ENCODE measurements at places on chromosomes 13 and 19.
A peak's percentile ranks its signal among the peaks of the same experiment; 100 is the strongest.

- DNase-seq: no peak
Measured at GRCh38 chr19:5074830-5075394, 106.0 kb downstream of the KDM4B start.

GRCh38 chr19:53991224-53992113 lies at the start of gene CACNG6:
Gene CACNG6, plus strand, starts transcription at chr19:53991637. Its CDS starts 1,241 bp downstream, at chr19:53992878.
- DNase-seq: peak; percentile 9

DNA sequence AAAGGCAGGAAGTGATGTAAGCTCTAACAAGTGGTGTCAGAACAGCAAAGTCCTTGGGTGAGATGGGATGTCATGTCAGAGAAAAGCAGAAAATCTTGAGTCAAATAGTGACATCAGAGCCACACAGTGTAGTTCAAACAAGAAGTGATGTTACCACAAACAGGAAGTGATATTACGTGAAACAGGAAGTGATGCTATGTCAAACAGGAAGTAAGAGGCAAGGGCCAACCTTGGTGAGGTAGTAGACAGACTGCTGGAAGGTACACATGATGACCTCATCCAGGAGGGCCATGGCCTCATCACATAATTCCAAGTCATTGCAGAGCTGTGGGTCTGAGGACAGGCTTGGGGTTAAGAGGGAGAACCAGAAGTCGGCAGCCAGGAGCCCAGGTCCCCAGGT lies 7.0 kb upstream of the MAMSTR start:
- no peak for DNase-seq

DNA sequence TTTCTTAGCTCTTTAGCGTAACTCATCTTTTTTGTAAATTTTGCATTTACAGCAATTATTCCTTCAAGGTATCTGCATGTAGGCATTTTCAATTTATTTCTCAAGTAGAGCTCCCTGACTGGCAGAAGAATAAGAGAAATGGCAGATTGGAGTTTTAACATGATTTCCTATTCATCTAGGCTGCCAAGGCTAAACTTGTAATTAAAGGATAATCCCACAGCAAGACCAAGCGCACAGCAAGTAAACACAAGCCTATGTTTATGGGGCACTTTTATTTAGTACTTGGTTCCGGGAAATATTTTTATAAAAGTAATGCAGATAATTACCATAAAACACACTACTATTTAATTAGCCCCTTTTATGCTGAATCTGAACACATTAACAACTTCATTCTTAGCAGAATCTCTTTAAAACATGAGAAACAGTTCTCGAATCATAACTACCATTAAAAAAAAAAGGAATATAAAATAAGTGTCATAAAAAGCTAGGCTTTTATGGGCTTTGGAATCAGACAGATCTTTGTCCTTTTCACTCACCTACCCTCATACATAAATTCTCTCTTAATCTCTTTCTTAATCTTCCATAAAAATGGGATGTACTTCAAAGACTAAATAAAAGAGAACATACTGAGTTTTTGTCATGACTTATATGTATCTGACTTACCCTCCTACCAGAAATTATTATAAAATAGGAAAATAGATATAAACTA lies 961.6 kb upstream of the MIR17HG start:
- DNase-seq: peak; percentile 1

DNA sequence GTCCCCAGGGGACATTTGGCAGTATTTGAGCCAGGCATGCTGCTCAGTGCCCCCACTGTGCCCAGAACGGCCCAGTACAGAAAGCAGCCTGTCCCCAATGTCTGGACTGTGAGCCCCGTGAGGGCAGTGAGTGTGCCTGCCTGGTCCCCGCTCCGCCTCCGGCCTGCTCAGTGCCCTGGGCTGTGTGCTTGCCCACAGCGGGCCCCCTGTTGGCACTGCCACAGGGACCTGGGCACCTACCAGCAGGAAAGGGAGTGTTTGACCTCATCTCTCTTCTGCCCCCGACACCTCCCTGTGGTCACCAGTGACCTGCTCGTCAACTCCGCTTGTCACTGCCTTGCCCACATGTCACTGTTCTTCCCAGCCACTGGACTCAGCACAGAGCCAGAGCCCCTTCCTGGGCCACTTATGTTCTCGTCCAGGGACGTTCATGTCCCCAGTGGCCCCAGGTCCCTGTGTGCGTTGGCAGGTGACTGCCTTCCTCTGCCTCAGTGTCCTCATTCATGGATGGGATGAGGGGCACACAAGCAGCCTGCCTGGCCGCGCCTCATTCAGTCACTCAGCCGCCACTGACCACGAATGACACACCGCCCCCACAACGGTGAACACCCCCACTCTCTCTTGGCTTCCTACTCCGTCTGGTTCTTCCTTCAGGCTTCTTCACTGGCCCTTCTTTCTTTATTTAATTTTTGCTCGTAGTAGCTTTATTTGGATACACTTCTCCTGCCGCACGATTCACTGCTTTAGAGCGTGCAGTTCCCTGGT lies 2.8 kb downstream of the FZR1 start:
- DNase-seq: no peak

GRCh38 chr19:16739546-16739945 lies 19.9 kb downstream of the NWD1 start:
- no peak for DNase-seq

GRCh38 chr13:103351035-103351828 lies 285.0 kb upstream of the SLC10A2 start:
- no peak for DNase-seq

DNA sequence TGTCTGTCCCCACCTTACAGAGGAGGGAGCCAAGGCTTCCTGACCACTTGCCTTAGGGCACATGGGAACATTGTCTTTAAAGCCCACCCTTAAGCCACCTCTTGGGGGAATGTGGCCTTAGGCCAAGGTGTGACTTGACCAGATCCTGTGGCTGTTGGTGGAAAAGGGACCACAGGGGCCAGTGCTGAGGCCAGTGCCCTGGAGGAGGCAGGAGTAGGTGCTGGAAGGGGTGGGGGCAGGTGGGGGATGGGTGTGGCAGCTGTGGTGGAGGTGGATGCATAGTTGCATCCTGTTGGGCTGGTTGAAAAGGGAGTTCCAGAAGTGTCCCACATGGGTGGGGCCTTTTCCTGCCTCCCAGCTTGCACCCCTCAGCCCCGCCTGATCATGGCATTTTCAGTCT lies 44.8 kb downstream of the DNM2 start:
- DNase-seq: no peak

DNA sequence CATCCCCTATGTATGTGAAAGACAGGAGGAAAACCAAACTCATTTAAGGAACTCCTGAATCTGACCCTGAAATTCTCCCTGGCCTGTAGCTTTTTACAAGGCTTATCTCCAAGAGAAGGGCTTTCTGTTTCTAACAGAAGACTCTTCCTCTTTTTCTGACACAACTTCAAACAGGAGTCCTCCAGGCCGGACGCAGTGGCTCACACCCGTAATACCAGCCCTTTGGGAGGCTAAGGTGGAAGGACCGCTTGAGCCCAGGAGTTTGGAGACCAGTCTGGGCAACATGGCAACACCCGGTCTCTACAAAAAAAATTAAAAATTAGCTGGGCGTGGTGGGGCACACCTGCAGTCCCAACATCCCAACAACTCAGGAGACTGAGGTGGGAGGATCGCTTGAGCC lies 41.9 kb downstream of the CARS2 start:
- DNase-seq: no peak

- DNase-seq: no peak
Measured at GRCh38 chr13:77536358-77536757, 852 bp downstream of the SCEL start.

DNA sequence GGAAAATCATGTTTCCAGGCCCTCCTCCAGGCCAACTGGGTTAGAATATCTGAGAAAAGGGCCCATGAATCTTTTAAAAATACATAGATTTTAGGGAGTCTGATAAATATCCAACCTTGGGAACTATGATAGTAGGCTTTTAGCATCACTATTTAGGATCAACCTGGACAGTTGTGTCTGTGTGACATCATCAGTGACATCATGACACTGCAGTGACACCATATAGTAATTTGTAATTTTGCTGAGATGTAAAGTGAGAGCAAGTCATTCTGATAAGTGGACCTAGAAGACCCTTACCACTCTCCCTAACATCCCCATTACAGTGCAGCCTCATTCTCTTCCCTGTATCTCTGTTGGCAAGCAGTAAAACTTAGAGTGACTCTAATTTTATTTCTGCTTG lies 14.1 kb downstream of the GPALPP1 start:
- no peak for DNase-seq

DNA sequence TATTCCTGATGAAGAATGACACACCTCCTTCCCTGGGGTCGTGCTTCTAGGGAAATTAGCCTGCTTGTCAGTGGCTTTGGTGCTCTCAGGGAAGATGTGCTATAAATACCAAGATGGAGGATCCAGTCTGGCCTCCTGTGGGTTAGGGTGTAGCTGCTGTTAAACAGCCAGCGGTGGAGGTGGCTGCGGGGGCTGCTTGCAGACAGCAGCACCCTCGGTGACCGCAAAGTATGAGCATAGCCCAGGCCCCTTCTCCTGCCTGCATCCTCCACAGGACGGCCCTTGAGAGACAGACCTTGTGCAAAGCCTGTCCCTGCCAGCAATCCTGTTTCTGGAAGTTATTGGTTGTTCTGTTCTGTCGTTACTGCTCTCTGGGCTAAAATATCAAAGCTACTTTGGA lies 11.4 kb downstream of the VSTM2B start:
- no peak for DNase-seq

DNA sequence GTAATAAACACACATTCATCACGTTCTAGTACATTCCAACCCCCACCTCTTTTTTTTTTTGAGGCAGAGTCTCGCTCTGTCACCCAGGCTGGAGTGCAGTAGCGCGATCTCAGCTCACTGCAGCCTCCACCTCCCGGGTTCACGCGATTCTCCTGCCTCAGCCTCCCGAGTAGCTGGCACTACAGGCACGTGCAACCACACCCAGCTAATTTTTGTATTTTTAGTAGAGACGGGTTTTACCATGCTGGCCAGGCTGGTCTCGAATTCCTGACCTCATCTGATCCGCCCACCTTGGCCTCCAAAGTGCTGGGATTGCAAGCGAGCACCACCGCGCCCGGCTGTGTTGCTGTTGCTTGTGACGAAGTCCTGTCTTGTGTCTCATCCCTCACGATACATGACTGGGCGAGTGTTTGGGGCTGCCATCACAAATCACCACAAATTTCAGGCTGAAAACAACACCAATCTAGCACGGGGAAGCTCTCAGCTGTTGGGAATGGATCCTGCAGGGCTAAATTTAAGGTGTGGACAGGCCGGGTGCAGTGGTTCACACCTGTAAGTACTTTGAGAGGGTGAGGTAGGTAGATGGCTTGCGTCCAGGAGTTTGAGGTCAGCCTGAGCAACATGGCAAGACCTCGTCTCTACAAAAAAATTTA lies 15.7 kb downstream of the MOB3A start:
- no peak for DNase-seq

DNA sequence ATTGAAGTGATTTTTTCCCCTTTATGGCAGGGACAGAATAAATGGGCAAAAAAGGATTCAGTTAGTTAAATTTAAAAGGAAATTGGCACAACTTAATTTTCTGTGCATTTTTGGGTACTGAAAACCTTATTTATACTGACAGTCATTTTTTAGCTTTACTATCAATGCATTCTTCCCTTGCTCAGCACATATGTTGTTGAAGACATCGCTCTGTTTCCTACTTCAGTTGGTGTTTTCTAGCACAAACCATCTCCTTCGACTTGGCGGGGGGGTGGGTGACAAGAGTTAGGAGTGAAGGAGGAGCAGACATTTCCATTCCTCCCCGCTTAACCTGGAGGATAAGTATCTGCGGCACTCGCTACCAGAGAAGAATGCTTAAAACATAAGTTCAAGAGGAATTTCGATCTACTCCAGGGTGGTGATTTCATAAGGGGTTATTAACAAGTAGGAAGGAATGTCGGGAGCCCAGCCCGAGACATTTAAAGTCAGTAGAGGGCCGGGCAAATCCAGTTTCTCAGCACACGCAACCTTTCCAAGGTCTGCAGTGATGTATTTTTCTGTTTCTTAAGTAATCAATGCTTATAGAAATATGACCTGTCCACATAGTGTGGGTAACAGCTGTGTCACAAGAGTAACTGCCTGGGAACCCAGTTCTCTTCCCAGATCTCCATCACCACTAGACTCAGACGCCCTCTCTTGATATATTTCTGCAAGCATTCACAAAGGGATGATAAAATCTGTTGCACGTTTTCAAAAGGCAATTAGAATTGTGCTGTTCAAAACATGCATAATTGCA lies 525.8 kb downstream of the MYO16 start:
- no peak for DNase-seq

GRCh38 chr13:50740052-50740741 lies 103.3 kb downstream of the DLEU7 start:
- DNase-seq: no peak

DNA sequence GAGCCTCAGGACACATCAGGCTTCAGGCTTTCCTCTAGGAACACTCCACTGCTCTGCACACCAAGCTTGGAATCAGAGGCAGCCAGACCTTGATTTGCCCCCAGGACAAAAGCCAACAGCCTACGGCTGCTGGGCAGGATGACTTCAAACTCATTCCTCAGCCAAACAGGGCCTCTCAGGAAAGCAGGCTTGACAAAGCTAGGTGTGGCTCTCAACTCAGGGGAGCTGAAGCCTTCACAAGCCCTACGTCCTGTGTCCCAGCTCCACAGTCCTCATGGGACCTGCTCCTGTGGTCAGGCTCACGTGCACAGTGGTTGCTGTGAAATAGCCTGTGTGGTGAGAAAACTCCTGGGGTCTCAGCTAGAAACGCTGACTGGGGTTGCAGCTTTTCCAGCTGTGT lies 398.9 kb upstream of the ZNF507 start:
- DNase-seq: no peak

- DNase-seq: peak; percentile 57
Measured at GRCh38 chr19:39110263-39110967, 15.2 kb upstream of the PAK4 start.

DNA sequence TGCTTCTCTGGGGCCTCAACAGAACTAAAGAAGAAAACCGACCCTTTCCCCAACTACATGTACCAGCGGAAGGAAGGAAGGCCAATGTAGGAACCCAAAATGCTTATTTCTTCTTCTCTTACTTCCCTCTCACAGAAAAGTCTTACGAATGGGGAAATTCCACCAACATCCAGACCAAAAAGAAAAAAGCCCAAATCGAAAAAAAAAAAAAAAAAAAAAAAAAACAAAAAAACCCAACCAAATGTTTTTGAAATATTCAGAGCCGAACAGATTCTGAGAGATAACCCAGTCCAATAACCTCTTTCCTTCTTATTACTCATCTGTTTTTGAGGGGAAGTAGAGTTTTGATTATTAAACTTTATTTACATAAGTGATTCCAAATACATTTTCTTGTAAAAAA lies 3.9 kb downstream of the PPM1N start:
- no peak for DNase-seq

- no peak for DNase-seq
Measured at GRCh38 chr13:79457390-79457789, 23.6 kb upstream of the NDFIP2 start.

DNA sequence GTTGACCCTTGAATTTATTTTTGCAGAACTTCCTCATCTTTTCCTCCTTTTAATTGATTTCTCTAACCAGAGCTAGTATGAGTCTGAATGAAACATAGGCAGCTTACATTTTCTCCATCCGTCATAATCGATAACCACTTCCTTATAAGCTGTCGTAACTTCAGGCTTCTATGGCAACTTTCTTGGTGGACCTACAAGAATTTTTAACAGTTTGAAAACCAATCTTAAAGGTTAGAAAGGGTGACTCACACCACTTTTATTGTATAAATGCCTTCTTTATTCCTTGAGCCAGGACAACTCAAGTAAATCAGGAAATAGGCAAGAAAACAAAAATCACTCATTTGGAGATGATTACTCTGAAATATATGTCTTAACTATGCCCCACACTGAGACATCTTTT lies 105.7 kb upstream of the KL start:
- DNase-seq: no peak

- no peak for DNase-seq
Measured at GRCh38 chr19:51566489-51567100, 4.5 kb upstream of the ZNF175 start.

GRCh38 chr13:42176294-42176693 lies 95.7 kb upstream of the AKAP11 start:
- DNase-seq: no peak
